Liver (tissue), 10 donors: ENCODE measurements at places on chromosomes 13 and 19.

GRCh38 chr19:15251749-15252397 is 19.6 kb upstream of the EPHX3 start:
- DNase-seq: no peak

DNA sequence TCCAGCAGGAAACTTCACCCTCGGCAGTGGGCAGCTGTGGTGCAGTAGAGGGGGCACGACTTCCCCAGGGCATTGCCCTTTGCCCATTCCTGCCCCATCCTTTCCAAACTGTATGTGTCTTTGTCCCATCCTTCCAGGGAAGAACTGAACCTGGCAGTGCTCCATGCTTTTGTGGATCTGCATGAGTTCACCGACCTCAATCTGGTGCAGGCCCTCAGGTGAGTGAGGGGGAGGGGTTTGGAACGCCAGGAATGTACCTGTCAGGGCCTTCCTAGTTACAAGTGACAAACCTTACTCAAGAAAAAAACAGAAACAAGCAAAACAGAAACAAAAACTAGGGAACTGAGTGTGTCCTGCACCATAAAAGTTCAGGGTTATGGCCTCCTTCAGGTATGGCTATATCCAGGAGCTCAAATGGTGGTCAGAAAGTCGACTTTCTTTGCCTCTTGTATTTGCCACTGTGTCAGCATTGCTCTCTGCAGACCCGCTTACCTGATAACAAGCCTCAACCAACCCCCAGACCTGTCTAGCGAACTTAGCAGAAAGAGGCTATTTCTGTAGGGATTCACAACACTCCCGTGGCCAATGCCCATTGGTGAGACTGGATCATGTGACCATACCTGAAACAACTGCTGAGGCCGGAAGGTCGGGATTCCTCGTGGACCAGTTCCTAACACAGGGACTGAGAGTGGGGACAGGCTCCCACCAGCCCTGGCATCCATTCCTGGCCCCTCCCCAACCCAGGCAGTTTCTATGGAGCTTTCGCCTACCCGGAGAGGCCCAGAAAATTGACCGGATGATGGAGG is 4.2 kb downstream of the CYTH2 start:
- no peak for DNase-seq

- no peak for DNase-seq
Observed at GRCh38 chr13:20398459-20398858, 127.2 kb downstream of the CRYL1 start.

DNA sequence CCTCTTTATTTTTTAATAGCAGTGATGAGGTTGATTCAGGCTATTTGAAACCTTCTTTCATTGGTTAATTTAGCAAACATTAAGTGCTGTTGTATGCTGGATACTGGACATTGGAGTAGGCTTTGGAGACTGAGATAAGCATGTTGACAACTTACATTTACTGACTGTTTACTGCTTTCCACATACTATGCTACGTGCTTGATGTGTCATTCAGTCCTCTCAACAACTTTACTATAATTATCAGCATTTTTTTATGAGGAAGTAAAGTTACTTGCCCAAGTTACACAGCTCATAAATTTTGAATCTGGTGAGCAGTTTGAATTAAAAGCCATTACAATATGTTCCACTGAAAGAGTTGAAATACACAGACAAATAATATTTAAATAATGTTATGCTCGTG is 83.8 kb downstream of the GJA3 start:
- no peak for DNase-seq

- DNase-seq: no peak
Observed at GRCh38 chr13:33032037-33032625, 15.9 kb downstream of the KL start.

- DNase-seq: no peak
Observed at GRCh38 chr13:28716511-28716910, 2.3 kb downstream of the SLC46A3 start.

- no peak for DNase-seq
Observed at GRCh38 chr19:36182612-36183244, 30.5 kb upstream of the COX7A1 start.

DNA sequence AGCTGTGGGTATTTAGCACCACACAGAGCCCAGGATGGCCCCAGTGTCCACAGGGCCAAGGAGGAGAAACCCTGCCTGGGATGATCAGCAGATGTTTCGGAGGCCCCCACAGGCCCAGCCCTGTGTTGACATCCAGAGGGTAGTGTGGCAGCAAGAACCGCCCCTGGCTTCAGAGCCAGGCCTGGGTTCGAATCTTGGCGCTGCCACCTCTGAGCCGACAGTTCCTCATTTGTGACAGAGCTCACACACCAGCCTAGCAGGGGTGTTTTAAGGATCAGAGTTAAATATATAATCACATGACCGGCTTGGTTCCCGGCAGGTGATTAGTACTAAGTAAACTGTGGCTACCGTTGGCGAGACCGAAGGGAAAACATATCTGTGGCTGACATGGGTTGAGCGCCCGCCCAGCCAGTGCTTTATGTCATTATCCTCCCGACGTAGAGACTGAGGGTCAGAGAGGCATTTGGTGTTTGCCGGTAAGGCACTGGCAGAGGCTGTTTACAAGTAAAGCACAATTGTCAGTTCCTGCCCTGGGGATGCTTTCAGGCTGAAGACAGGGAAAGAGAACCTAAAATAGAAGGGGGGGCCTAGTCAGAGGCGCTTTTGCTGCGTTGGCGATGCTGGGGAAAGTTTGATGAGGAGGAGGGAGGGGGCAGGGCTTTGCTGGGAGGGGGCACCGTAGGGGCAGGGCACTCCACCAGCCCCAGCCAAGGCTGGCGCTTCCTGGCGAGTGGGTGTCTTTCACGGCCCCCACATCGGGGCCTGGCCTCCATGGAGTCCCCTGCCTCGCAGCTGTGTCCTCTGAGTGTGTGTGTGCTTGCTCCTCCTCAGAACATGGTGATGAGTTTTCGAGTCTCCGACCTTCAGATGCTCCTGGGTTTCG is 4.8 kb downstream of the PIAS4 start:
- no peak for DNase-seq

DNA sequence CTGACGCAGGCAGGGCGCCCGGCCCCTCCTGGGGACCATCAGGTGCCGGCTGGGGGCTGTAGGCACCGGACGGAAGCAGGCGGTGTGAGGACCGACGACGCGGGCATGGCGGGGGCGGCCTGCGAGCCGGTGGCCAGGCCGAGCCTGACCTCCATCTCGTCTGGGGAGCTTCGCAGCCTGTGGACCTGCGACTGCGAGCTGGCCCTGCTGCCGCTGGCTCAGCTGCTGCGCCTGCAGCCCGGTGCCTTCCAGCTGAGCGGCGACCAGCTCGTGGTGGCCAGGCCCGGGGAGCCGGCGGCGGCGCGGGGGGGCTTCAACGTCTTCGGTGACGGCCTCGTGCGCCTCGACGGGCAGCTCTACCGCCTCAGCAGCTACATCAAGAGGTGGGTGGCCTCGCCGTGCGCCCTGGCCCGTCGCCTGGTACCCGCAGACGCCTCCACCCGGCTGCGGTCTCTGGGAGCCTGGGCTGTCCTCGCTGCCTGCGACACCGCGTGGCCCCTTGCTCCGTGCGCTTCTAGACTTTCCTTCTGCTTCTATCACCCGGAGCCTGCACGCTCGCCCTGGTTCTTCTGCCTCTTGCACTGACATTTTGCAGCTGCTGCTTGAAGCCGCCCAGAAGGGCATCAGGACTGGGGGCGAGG is 460 bp downstream of the MEDAG start:
- DNase-seq: no peak

GRCh38 chr13:50241479-50241878 is 226.2 kb downstream of the KCNRG start:
- DNase-seq: no peak

DNA sequence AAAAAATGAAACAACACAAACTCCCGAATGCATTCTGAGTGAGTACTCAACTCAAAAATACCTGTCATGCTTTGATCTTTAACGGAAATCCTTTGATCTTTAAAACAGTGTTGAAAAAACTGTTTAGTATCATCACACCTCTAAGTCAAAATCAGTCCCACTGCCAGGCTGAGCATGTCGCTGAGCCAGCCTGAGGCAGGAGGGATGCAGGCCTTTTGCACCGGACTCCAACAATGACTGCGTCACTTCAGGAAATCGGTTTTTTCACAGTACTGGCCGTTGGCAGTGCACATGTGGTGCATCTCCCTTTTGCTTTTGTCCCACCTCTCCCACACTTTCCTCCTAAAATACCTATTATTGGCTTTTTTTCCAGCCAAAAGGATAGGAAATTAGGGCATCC is 78.2 kb downstream of the SHISA2 start:
- no peak for DNase-seq

DNA sequence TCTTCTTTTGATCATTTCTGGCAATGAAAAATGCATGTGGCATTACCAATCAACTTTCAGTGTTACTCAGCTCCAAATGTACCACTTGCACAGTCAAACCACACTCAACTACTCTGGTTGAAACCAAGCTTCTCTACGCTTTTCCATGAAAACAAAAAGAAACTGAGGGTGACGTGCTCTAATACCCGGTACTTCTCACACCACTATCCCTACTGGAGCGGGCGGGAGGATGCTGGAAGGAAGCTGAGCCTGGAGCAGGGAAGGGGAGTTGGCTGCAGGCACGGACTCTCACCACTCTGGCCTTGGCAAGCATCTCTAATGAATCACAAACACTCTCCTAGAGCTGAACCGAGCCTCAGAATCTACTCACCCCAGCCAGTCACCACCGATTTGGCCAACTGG is 48.2 kb downstream of the STK24 start:
- DNase-seq: no peak

DNA sequence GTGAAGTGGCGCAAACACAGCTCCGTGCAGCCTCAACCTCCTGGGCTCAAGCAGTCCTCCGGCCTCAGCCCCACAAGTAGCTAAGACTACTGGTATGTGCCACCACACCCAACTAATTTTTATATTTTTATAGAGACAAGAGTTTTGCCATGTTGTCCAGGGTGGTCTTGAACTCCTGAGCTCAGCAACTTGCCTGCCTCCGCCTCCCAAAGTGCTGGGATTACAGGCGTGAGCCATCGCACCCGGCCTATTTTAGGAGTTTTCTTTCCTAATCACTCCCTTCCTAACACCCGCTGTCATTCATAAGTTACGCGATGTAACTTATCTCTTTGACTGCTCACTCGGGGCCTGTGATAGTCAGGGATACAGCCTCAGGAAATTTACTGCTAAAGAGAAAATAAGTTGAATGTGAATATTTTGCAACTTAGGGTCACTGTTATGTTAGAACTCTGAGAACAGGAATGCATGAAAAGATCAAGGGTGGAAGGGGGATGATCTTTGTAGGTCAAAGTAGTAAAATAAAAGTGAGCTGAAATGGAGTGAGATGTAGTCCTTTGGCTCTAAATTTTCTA is 140.3 kb downstream of the DCT start:
- DNase-seq: no peak

- DNase-seq: no peak
Observed at GRCh38 chr13:19618977-19619376, 14.5 kb upstream of the MPHOSPH8 start.

GRCh38 chr19:12711187-12711586 is 12.5 kb downstream of the TNPO2 start:
- DNase-seq: no peak

DNA sequence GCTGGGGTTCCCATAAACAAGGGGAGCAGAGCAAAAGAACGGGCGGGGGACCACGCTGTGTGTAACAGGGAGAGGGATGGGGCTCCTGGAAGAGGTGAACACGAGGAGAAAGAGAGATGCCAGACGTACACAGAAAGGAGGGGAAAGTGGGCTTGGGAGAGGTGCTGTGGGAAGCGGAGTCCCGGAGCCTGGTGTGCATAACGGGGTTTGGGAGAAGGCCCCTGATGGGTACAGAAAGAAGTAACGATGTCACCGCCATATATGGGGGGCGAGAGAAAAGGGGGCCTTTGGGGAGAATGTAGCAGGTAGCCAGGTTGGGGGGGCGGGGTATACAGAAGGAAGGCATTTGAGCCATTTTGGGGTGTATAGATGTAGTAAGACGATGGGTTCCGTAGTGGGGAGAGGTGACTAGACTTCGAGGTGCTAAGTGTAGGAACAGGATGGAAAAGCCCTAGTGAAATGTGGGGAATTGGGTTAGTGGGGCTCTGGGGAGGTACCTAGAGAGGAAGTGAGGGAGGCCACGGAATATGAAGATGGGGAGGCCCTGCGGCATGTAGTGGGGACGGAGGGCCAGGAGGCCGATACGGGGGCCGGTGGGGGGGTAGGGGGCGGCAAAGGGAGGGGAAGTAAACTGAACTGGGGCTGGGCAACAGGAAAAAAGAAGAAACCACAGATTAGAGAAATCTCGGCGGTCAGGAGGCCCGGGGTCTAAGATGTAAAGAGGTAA is 787 bp downstream of the ZNF580 start:
- DNase-seq: no peak

GRCh38 chr13:44197791-44198770 is 175.5 kb upstream of the SERP2 start:
- DNase-seq: no peak

DNA sequence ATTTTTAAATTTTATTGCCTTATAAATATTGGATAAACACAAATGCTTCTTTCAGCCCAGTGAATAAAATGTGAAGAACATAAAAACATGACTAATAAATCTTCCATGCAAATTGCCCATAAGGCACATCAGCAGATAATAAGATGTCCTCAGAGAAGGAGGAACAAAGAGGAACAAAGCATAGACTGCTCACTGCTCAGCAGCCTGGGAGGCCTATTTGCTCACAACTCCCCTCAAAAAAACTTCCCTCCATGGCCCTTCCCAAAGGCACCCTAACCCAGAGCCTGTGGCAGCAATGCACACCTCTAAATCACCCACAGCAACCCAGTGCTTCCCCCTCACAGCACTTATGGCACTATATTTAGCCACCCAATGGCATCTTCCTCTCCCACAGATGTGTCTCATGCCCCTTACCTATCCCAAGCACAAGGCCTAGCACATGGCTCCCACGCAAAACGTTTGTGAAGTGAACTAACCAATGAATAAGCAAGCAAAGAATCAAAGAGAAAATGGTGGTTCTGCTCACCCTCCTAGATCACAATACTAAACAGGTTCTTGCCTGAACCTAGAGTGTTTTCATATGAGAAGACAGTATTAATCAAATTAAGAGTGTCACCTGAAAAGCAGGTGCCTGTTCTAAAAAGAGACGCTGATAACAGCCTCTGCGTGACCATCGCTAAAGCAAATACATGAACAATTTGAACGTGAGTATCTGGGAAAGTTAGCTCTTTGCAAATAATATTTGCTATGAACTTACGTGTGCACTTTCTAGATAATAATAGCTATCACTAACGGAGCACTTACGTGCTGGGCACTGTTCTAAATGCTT is 96.9 kb downstream of the TBC1D4 start:
- no peak for DNase-seq

DNA sequence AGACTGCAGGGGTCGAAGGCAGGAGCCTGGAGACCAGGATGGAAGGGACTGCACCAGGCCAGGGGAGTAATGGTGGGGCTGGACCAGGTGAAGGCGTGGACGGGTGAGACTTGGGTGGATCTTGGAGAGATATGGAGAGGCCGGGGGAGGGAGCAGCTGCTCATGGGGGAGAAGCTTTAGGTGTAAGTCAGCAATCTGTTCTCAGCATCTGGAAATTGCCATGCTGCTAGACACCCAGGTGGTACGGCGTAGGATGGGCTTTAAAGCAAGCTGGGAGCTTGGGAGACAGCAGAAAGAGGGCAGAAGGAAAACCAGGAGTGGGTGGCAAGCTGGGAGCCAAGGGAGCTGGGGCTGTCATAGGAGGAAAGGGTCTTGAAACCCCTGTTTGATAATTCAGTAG is 3.0 kb downstream of the CERS4 start:
- DNase-seq: no peak
